ENCODE measurements at places on chromosomes 3 and 15. TPM values are rescaled to one million over a fixed set of nuclear protein-coding genes. Genes with fewer than 3 reads are reported as not detected.

Gene VGLL3
- not detected for polyA plus RNA-seq

Gene CEMIP
- polyA plus RNA-seq, result 0.03 TPM

Gene PLA2G4E
- polyA plus RNA-seq, result not detected

Gene SHQ1
- 23.4 TPM for polyA plus RNA-seq

Gene POC1A
- polyA plus RNA-seq, result 0.36 TPM

Gene ANKRD34C
- not detected for polyA plus RNA-seq

Gene PP2D1
- 0.40 TPM for polyA plus RNA-seq

Gene SAMD7
- polyA plus RNA-seq, result not detected

Gene SLC51A
- 2.7 TPM for polyA plus RNA-seq

Gene DUOXA2
- not detected for polyA plus RNA-seq

Gene CHAC1
- polyA plus RNA-seq, result 0.24 TPM

Gene STRA6
- polyA plus RNA-seq, result not detected

Gene PROK2
- 2.6 TPM for polyA plus RNA-seq

Gene FYCO1
- polyA plus RNA-seq, result 10.8 TPM

Gene CA12
- not detected for polyA plus RNA-seq

Gene CACNA2D2
- polyA plus RNA-seq, result not detected

Gene MNS1
- not detected for polyA plus RNA-seq

Gene IP6K2
- polyA plus RNA-seq, result 50.3 TPM

Gene KCNMB3
- 1.7 TPM for polyA plus RNA-seq

Gene TMOD2
- 2.8 TPM for polyA plus RNA-seq

Gene GOLGA8M
- polyA plus RNA-seq, result not detected

Gene DZIP3
- 13.1 TPM for polyA plus RNA-seq

Gene SH2D7
- not detected for polyA plus RNA-seq

Gene IL5RA
- 0.58 TPM for polyA plus RNA-seq

Gene CHMP2B
- 47.3 TPM for polyA plus RNA-seq

Gene CYP19A1
- not detected for polyA plus RNA-seq

Gene RAB6B
- 0.37 TPM for polyA plus RNA-seq

Gene TBC1D23
- polyA plus RNA-seq, result 19.0 TPM

Gene GOLGA6D
- not detected for polyA plus RNA-seq

Gene CCDC51
- polyA plus RNA-seq, result 13.3 TPM

Gene CATSPER2
- polyA plus RNA-seq, result 0.96 TPM

Gene IQSEC1
- polyA plus RNA-seq, result 45.3 TPM

Gene THPO
- not detected for polyA plus RNA-seq

Gene GNAT1
- not detected for polyA plus RNA-seq

Gene TMEM44
- 1.3 TPM for polyA plus RNA-seq

Gene CIAO2A
- polyA plus RNA-seq, result 134 TPM

Gene FAM174B
- 3.3 TPM for polyA plus RNA-seq

Gene MESP2
- polyA plus RNA-seq, result not detected

Gene PLCH1
- polyA plus RNA-seq, result not detected

Gene FBLN2
- not detected for polyA plus RNA-seq

Gene LMAN1L
- not detected for polyA plus RNA-seq

Gene STAC
- not detected for polyA plus RNA-seq

Gene ZFYVE19
- 20.4 TPM for polyA plus RNA-seq

Gene PRC1
- 2.3 TPM for polyA plus RNA-seq

Gene ROPN1
- polyA plus RNA-seq, result not detected

Gene GOLGA6L4
- polyA plus RNA-seq, result not detected

Gene ZNF774
- polyA plus RNA-seq, result not detected

Measured in CD4-positive, alpha-beta memory T cell (primary cell).